ENCODE measurements at places on chromosomes 7 and 10.

DNA sequence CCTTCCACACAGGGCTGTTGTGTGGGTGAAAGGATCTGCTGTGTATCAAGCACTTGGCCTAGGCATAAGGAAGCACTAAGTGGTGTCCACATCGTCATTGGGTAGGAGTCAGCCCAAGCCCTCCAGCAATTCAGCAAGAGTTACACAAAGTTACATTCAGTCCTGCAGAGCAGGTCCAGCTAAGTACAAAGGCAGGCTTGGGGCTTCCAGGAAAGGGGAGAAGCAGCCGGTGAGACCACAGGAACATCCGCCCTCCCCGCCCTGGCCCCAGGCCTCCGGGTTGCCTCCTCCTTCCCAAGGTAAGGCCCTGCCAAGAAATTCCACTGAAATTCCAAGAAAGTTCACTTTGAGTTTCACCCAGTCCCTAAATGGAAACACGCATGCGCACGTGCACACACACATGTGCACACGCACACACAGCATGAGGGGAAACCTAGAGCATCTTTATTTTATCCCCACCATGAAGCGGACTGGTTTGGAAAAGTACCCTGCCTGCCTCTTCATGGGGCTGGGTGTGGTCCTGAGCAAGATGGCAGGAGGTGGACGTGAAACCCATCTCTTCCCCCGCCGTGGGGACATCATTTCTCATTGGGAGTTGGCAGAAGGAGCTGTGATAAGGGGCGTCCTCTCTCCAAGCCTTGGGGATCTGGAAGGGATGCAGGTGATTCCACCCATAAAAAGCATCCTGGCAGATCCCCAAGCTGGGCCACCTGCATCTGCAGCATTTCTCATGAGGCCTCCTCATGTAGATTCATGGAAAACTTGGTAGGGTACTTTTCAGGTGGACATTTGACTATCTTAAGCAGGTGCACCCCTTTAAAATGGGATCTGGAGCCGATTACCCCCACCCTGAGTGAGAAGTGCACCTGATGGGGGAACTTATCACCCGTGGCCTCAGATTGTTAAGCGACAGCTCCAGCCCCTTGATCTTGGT, 69.1 kb upstream of the NANOS1 start:
- no peak for DNase-seq

DNA sequence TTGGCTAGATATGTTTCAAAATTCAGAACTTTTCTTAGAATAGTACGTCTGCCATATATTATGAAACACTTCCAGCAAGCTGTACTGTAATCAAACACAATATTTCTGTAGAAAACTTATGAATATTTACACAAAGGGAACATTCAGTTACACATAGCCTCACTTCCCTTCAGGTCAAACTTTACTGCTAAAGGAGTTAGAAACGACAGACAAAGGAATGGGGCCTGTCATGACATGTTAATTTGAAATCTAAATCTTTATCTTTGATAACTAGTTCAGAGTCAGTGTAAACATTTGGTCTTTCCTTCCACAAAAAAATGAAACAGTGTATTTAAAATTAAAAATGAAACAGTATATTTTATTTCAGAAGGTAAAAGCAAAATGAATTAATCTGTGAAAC, 1.0 kb upstream of the CROT start:
- DNase-seq: no peak

DNA sequence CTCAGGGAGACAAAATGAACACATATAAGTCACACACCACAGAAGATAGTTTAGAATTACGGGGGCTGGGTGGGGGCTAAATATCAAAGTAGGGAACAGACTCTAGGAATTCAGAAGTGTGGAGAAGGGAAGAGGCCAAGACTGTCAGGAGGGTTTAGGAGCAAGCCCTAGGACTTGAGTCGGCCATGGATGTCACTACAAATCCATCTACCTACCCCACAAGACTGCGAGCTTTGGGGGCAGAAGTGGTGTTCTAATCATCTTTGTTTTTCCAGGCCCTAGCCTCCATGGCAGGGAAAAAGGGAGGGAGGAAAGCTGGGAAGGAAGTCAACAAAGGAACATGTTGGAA, 5.8 kb upstream of the ARHGAP19 start:
- no peak for DNase-seq

DNA sequence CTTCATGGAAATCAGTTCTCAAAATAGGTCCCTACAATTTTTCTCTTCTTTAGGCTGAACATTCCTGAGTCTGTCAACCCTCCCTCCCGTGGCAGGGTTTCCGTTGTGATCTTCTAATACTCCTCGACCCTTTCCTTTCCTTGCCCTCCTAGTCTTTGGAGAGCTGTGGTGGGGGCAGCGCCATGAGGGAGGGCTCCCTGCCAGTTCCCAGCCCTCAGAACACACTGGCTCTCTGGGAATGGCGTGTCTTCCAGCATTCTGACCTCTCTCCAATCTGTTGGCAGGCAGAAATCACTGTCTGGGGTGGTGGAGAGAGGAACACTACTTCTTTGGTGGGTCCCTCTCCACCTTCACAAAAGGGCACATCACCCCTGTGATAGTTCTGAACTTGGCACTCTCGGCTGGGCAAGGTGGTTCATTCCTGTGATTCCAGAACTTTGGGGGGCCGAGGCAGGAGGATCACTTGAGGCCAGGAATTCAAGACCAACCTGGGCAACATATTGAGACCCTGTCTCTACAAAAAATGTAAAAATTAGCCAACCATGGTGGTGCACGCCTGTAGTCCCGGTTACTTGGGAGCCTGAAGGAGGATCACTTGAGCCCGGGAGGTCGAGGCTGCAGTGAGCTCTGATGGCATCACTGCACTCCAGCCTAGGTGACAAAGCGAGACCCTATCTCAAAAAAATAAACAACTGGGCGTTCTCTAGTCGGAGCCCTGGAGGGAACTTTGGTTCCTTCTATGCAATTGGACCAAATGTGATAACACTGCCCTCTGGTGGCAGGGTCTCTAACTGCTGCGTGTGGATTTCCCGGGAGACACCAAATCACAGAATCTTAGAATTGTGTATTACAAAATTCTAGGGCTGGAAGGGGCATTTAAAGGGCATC, 13.1 kb upstream of the ARPC1A start:
- DNase-seq: peak; percentile 65

DNA sequence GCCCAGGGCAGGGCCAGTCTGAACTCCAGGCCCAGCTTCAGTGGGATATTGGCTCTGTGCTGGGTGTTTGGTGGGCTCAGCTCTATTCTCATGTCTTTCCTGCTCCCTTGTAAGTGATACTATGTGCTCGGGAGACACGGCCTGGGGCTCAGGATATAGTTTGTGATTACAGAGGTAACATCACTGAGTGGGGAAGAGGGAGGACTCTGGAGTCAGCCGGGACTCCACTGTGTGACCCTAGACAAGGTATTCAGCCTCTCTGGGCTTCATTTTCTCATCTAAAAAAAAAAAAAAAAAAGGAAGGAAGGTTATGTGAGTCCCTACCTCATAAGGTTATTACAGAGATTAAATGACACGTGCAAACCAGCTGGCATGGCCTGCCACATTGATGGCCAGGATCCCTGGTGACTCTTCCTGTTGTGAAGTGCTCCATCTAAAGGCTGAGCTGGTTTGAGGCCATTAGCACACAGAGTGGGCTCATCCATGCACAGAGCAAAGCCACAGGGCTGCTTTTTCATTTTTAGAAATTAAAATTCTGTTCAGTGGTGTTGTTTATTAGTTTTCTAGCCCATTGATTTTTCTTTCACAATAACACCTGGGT, 15.7 kb downstream of the SLC13A4 start:
- DNase-seq: no peak

GRCh38 chr7:43076606-43077005, 35.8 kb upstream of the HECW1 start:
- DNase-seq: peak; percentile 11

DNA sequence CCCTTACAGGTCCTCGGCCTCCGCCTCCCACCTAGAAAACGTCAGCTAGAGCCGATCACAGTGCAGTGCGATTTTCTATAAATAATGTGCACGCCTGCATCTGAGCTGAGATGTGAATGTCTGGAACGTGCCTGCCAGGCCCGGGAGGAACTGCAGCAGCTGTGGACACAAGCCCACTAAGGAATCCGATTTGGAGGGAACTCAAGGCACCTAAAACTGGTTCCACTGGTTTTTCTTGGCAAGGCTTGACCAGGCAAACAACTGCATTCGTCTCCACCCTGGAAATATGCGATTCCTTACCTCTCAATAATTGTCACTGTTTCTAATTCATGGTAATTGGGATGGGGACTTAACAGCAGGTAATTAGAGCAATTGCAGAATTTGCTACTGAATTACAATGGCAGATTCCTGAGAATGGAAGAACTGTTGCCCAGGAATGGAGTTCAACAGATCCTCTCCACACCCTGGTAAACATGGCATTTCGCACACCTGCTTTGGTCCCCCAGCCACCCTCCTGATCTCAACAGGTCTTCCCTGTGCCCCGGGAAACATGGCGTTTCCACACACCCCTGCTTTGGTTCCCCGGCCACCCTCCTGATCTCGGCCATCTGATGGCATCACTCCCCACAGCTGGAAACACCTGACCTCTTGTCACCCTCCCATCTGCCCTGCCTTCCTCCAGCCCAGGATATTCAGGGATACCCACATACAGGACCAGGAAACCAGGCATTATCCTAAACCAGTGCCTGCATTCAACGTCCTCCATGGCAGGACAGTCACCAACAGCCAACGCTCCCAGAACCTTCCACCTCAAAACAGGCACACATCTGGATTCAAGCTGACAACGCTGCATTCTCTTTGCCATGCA, 76.0 kb downstream of the DIP2C start:
- peak; percentile 88 for DNase-seq

GRCh38 chr7:20864221-20864620, 77.5 kb upstream of the SP8 start:
- DNase-seq: no peak

DNA sequence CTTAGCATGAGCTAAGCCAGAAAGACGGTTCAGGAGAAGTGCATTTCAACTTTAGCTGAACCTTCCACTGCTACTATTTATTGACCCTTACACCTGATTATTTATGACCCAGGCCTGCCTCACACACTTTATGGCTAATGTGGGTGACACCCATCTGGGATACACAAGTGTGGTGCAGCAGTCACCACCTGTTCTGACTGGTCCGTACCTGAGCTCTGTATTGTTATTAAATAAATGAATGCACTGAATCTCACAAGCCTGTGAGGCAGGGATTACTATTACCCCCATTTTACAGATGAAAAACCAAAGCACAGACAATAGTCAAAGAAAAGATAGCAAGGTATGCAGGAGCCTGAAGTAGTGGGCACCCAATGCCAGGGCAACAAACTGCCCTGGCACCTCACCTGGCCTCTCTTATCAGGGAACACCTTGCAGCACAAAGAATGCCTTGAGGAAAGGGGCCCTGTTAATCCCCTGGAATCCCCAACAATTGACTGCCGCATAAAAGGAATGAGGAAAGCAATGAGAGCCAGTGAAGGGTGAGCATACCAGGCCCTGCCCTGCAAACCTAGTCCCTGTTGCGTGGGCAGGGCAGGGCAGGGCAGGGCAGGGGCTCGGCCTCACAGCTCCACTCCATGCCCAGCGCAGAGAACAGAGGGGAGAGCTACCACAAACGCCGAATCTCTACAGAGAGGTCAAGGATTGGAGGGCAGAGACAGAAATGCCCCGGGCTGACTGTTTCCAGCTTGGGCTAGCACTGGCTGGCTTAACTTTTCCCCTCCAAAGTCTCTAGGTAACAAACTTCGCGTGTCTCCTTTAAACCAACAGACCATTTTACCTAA, 1.3 kb downstream of the ANXA11 start:
- peak; percentile 56 for DNase-seq

- no peak for DNase-seq
Observed at GRCh38 chr7:22945584-22945983, 68.3 kb downstream of the HYCC1 start.

DNA sequence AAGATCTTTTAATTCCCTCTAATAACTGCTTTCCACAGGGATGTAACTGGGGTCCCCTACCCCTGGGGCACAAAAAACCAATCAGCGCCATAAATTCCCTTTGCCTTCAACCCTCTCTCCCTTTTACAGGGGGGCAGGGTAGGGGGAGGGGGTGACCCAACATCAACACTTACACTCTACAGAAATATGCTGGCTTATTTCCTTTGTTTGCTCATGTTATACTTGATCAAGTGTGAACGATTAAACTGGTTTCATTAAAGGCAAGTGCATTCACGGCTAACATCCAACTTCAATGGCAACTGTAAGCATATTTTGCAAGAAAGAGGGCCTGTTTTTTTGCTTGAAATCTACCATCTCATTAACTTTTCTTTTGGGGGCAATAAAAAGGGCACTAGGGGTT, 2.9 kb downstream of the CTBP2 start:
- no peak for DNase-seq

DNA sequence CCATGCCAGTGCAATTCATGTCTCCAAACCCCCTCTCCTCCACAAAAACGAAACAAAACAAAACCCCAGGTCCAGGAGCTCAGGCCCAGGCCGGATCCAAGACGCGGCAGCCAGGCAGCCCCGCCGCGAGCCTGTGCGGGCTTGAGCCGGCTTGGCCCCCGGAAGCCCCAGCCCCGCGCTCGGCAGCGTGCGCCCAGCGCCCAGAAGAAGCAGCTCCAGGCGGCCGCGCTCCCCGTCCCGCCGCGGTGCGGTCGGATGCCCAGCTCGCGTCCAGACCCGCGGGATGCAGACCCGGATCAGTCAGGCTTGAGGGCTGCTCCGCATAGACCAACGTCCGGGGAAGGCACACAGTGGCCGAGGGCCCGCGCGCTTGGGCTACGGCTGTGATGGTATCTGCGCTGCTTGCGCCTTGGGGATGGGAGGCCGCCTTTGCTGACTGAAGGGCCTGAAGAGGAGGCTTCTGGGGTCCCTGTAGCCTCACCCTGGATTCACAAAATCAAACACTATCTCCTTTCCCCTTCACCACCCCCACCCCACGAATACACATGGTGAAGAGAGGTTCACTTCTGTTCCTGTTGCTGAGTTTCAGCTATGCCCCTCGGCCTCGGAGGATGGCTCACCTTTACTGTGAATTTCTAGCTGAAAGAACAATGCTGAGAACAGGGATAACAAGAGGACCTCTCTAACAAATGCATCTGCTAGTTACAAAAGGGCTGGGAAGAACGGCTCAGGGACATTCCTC, 79.9 kb upstream of the EN2 start:
- peak; percentile 21 for DNase-seq

GRCh38 chr7:112262855-112263487, 56.5 kb downstream of the ZNF277 start:
- DNase-seq: no peak

DNA sequence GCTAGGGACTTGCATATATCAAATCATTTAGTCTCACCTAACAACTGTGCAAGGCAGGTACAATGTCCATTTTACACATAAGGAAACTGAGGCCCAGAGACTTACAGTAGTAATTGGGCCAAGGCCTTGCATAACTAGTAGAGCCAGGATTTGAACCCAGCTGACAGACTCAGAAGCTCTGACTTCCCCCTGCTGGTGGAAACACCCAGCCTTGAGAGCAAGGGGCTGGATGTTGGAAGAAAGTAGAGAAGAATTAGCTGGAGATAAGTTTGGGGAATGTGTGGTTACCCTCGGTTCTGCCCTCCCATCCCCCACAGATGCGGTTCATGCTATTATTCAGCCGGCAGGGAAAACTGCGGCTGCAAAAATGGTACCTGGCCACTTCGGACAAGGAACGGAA, 2.0 kb downstream of the AP1S1 start:
- no peak for DNase-seq

GRCh38 chr10:58980826-58981415, 195.5 kb upstream of the PHYHIPL start:
- DNase-seq: no peak

All from thyroid gland (tissue), 4 donors.